ENCODE measurements at places on chromosomes 4 and X.
A peak's percentile ranks its signal among the peaks of the same experiment; 100 is the strongest.

- no peak overlapping the region for H3K4me3 ChIP-seq
- H3K36me3 ChIP-seq, result no peaks in the 10 kb centered on the region
- no peaks in the 10 kb centered on the region for H3K27me3 ChIP-seq
- DNase-seq, result no peak
Measured at GRCh38 chrX:74450803-74451449, 29.6 kb downstream of the SLC16A2 start.

DNA sequence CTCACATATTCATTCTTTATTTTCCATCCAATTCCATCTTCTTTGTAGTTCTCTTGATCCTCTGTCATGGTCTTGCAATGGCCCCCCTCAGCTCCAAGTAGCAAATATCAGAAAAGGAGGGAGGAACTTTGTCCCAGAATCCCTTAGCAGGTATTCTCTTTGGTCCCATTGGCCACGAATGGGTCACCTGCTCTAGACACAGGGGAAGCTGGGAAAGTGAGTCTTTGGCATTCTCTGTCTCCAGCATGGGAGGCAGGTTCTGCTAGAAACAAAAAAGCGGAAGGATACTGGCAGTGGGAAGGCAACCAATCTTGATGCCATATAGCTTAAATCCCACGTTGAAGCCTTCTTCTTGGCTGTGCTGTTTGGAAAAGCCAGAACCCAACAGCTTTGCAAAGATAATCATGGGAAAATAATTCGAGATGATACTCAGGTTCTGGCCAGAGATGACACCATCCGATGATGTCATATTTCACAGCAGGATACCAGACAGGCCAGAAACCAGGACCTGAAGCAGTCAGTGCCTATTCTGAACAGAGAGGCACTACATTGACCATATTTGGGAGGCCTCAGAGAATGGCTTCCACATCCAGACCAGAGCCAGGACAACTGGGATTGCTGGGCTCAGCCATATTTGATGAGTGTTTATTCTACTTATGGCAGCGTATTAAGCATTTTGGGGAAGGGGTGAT, 110.4 kb upstream of the ATXN3L start:
- no peaks in the 10 kb centered on the region for H3K36me3 ChIP-seq
- no peak overlapping the region for H3K27ac ChIP-seq
- H3K27me3 ChIP-seq, result no peaks in the 10 kb centered on the region
- DNase-seq, result no peak

- no peaks in the 10 kb centered on the region for H3K27me3 ChIP-seq
- no peaks in the 10 kb centered on the region for H3K36me3 ChIP-seq
- H3K4me1 ChIP-seq, result no peaks in the 10 kb centered on the region
- no peak overlapping the region for H3K4me3 ChIP-seq
- H3K27ac ChIP-seq, result no peak overlapping the region
Measured at GRCh38 chr4:93751411-93751810, 77.1 kb upstream of the ATOH1 start.

DNA sequence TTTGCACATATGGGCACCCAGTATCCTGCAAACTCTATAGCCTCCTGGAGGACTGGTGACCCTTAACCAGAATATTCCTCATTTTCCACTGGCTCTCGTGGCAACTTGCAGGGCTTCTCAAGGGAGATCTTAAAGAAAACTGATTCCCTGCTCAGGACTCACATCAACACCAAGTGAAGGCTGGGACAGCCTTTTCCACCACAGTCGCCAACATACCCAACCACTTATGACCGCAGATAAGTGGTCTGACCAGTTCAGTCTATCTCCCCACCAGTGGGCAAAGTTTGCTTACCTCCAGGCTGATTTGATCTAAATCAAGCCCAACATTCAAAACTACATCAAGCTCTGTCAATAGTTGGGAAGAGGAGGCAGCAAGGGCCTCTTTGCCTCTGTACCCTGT, 289.3 kb upstream of the GATB start:
- no peaks in the 10 kb centered on the region for H3K36me3 ChIP-seq
- H3K4me3 ChIP-seq, result no peak overlapping the region
- peaks cover 2% of the 10 kb centered on the region for H3K27me3 ChIP-seq
- H3K4me1 ChIP-seq, result peaks cover 23% of the 10 kb centered on the region
- no peak overlapping the region for H3K27ac ChIP-seq

DNA sequence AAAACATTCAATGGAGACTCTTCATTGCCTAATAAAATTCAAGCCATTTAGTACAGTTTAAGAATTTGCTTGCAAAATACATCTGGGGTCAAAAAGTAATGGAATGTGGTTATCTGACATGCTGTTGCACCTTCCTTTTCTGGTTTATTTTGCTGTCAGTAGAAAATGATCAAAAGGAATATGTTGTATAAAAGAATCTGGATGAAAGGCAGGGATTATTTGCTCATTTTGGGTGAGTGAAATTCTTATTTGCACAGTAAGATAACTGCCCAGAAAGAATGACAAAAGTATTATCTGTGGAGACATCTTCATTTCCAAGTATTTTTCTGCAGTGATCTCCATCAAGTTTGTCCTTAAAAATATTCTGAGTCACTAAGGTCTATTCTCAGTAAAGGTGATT, 30.4 kb downstream of the BOD1L1 start:
- H3K4me3 ChIP-seq, result no peak overlapping the region
- no peak for DNase-seq
- H3K27ac ChIP-seq, result no peak overlapping the region
- H3K27me3 ChIP-seq, result no peaks in the 10 kb centered on the region
- H3K36me3 ChIP-seq, result peaks cover 68% of the 10 kb centered on the region

DNA sequence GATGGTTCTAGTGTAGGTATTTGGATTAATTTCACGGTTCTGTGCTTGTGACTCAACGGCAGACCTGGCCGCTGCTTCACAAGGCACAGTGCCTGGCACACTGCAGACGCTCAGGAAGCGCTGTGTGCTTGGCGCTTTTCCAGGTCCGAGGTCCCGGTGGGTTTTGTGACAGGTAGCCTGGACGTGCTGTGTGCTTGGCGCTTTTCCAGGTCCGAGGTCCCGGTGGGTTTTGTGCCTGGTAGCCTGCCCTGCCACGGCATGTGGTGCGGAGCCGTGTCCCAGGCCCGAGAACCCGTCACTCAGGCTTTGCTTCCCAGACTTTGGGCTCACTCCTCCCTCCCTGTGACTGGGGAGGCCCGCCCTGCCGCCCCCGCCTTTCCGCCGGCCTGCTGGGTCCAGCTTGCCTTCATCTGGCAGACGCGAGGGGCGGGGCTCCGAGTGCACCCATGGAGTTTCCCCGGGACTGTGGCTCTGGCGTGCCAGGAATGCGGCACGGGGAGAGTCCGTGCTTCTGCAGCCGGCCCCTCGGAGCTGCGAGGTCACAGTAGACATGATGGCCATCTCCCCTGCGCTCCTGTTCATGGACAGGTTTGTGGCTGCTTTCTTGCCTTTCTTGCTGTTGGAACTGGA, 44.2 kb downstream of the TBC1D14 start:
- H3K36me3 ChIP-seq, result no peaks in the 10 kb centered on the region
- H3K4me1 ChIP-seq, result peaks cover 15% of the 10 kb centered on the region
- H3K27me3 ChIP-seq, result no peaks in the 10 kb centered on the region
- H3K4me3 ChIP-seq, result no peak overlapping the region
- DNase-seq, result no peak

DNA sequence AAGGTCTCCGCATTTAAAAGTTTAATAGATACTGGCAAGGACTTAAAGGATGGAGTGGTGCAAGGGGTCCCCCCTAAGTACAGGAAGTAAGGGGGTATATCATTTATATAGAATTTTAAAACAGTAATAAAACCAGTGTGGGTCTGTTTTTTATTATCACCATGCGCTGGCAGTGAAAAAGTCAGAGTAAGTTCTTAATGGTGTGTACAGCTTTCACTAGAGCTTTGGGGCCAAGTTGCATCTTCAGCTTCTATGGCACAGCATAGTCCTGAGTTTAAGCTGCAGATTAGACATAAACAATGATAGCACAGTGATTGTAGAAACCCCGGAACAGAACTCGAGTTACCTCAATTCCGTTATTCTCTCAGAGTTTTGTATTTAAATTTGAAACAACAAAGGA, 27.6 kb downstream of the RHOH start:
- H3K4me1 ChIP-seq, result peaks cover 100% of the 10 kb centered on the region
- peak; percentile 47 for DNase-seq
- peak overlapping the region; percentile 100 for H3K27ac ChIP-seq
- H3K27me3 ChIP-seq, result no peaks in the 10 kb centered on the region
